Activated naive CD4-positive, alpha-beta T cell treated with anti-CD3 and anti-CD28 coated beads, Interleukin-2, amount 50 U/mL, for 72 hours (primary cell): ENCODE measurements at places on chromosomes 1 and 21. TPM values are rescaled to one million over a fixed set of nuclear protein-coding genes. Genes with fewer than 3 reads are reported as not detected.

Gene CFAP141
- not detected for total RNA-seq

Gene ESRRG
- not detected for total RNA-seq

Gene SUCO
- total RNA-seq, result 39.7 TPM

Gene RNU1-3
- 1,082 TPM for total RNA-seq

Gene FAM72C
- total RNA-seq, result 17.1 TPM

Gene MAP10
- 0.64 TPM for total RNA-seq

Gene ZNF695
- 0.77 TPM for total RNA-seq

Gene TXNDC12
- total RNA-seq, result 45.0 TPM

Gene ZNF593OS
- total RNA-seq, result not detected

Gene TRABD2B
- total RNA-seq, result not detected

Gene MCM3AP
- 105 TPM for total RNA-seq

Gene TMEM269
- 0.53 TPM for total RNA-seq

Gene MXRA8
- total RNA-seq, result not detected

Gene HLX
- total RNA-seq, result not detected

Gene ARHGEF16
- total RNA-seq, result 0.46 TPM

Gene ZYG11A
- total RNA-seq, result 0.27 TPM

Gene ZNF683
- total RNA-seq, result not detected
